Lower leg skin (tissue), 4 donors: ENCODE measurements at places on chromosomes 2 and 18.

GRCh38 chr2:69765096-69765380 is 23.1 kb downstream of the ANXA4 start:
- DNase-seq: no peak

DNA sequence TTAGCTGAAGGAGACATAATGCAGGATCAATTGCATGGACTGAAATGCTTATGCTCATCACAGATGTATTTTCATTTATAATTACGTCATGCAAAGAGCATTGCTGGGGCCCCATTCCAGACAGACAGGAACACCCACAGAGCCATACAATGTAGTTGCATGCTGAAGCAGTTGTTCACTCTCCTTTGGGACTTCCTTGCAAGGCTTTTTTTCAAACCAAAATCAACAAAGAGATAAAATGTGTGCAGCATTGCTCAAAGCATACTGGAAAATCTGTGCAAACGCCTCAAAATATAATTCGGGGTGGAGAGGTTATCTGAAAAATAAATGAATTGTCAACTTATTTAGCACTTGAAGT is 463.2 kb downstream of the CDH2 start:
- DNase-seq: no peak

DNA sequence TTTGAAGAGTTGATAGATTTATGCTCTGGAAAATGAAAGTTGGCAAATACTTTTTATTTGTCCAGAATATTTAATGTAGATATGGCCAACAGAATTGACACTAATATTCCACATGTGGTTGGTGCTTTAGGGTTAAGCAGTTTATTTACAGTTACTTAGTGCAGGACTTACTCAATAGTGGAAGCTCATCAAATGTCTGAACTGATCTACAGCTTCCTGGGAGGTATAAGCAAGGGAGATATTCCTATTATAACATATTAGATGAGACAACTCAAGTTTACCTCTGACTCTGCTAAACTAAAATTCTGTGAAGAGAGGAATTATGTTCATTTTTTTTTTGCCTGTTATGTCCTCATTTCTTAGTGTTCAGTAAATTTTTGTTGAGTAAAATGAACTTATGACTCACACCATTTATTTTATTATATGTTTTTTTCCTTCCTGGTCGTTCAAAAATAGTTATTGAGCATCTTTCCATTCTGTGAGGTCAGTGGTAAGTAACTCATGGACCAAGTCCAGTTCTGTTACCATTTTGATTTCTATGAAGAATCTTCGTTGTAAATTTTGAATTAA is 13.6 kb downstream of the ABI2 start:
- DNase-seq: no peak

- DNase-seq: peak; percentile 86
These were observed 30.6 kb downstream of the SOWAHC start for GRCh38 chr2:109644571-109645275.

GRCh38 chr18:23938901-23939341 is 75.6 kb upstream of the TTC39C start:
- no peak for DNase-seq

- DNase-seq: no peak
These were observed 1.6 kb downstream of the DNAH7 start for GRCh38 chr2:196067088-196067382.

GRCh38 chr2:95073856-95074662 is 47.5 kb downstream of the MRPS5 start:
- no peak for DNase-seq

DNA sequence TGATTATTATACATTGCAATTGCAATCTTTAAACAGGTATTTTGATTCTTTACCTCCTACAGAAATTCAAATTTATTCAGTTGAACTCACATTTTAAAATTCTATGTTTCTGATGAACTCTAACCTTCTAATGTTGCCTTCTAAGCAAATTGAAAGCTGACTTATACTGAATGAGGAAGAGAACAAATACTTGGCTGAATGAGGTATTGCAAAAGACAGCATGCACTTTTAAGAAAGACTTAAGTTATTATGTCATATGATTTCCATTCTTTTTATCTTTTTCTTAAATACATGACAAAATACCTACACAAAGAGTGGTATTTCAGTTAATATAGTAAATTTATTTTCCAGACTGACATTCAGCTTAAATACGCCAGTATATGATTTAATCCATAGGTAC is 64.7 kb downstream of the FAM228A start:
- no peak for DNase-seq

DNA sequence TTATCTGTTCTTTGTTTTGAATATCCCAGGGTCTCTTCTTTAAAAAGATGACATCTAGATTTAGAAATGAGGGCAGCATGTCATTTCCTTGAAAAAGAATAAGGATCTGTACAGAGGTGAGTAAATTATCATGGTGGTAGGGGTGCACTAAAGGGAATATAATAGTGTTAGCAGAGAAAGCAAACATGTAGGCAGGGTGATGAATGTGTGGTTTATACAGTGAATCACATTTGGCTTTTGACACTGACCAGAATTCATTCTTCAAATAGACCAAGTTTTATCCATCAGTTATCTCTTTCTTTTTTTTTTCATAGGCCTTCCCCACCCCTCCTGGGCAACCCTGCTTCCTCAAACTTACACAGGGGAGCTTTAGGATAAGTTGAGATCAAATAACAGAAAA is 184.5 kb upstream of the LRP1B start:
- no peak for DNase-seq

- no peak for DNase-seq
These were observed 49.2 kb downstream of the ICA1L start for GRCh38 chr2:202822411-202822810.
